ENCODE measurements at places on chromosomes 16 and 17.
A peak's percentile ranks its signal among the peaks of the same experiment; 100 is the strongest.

GRCh38 chr16:24729951-24730815, 732 bp downstream of the TNRC6A start:
- H3K36me3 ChIP-seq: peaks cover 25% of the 10 kb centered on the region
- H3K27ac ChIP-seq: peak overlapping the region; percentile 36
- DNase-seq: peak; percentile 33
- peak overlapping the region; percentile 99 for H3K4me3 ChIP-seq

GRCh38 chr17:71003736-71004135, 834.4 kb downstream of the KCNJ2 start:
- H3K4me3 ChIP-seq: no peak overlapping the region
- no peaks in the 10 kb centered on the region for H3K36me3 ChIP-seq
- no peak overlapping the region for H3K27ac ChIP-seq

DNA sequence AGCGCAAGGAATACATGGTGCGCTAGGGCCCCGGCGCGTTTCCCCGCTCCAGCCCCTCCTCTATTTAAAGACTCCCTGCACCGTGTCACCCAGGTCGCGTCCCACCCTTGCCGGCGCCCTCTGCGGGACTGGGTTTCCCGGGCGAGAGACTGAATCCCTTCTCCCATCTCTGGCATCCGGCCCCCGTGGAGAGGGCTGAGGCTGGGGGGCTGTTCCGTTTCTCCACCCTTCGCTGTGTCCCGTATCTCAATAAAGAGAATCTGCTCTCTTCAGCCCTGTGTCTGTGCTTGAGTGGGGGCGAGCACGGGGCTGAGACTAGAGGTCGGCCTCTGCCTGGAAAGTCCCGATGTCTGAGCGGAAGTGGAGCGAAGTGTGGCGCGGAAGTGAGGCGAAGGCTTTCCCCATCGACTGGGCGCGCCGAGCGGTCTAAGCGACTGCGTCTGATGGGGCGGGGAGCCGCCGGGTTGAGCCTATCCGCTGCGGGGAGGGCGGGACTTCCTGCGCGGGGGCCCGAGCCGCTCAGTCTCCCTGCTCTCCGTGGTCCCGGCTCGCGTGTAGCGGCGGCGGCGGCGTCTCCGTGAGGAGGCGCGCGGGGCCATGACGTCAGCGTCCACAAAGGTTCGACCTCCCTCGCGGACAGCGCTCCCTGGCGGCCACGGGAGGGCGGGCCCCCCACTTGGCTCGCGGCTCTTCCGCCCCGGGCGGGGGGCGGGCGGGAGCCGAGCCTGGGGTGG, 2.0 kb downstream of the RNASEK start:
- DNase-seq: peak; percentile 94
- H3K36me3 ChIP-seq: no peaks in the 10 kb centered on the region
- H3K4me3 ChIP-seq: peak overlapping the region; percentile 73
- H3K27ac ChIP-seq: peak overlapping the region; percentile 43

DNA sequence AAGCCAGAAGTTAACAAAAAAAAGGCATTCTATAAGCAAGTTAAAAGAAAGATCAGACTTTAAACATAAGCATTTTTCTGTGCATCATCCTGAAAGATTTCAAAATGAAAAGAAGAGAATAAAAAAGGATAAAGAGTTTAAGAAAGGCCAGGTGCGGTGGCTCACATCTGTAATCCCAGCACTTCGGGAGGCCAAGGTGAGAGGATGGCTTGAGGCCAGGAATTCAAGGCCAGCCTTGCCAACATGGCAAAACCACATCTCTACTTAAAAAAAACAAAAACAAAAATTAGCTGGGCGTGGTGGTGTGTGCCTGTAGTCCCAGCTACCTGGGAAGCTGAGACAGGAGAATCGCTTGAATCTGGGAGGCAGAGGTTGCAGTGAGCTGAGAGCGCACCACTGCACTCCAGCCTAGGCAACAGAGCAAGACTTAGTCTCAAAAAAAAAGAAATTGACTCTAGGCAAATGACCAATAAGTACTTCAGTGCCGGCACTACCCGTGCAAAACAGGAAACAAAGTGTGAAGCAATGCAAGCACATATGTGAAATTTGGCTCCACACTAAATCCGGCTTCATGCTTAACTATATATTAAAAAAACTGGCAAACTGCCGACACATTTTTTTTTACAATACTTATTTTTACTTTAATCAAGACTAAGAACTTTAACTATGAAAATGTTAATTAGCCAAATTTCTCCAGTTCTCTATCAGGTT, 83.2 kb upstream of the C17orf78 start:
- no peak for DNase-seq
- no peaks in the 10 kb centered on the region for H3K27me3 ChIP-seq
- H3K36me3 ChIP-seq: no peaks in the 10 kb centered on the region
- no peaks in the 10 kb centered on the region for H3K4me1 ChIP-seq
- H3K4me3 ChIP-seq: no peak overlapping the region
- no peak overlapping the region for H3K27ac ChIP-seq

DNA sequence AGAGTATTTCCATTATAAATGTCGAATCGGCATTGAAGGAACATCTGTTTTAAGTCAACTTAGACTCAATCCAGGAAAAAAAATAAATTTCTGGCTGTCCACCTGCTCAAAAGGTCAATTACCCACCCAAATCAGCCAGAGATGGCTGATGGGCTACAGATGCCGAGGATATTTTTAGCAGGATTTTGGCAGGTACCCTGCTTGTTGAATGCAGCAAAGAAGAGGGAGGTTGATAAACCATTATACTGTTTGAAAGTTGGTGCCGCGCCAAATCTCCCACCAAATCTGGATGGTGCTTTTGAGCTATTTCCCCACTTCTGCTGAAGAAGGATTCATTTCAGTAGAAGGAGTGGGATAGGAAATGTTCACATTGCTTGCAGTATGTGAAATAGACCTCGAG, 537.7 kb downstream of the MAF start:
- H3K4me3 ChIP-seq: no peak overlapping the region
- no peaks in the 10 kb centered on the region for H3K36me3 ChIP-seq
- no peaks in the 10 kb centered on the region for H3K4me1 ChIP-seq
- no peak for DNase-seq
- no peak overlapping the region for H3K27ac ChIP-seq
- no peaks in the 10 kb centered on the region for H3K27me3 ChIP-seq

DNA sequence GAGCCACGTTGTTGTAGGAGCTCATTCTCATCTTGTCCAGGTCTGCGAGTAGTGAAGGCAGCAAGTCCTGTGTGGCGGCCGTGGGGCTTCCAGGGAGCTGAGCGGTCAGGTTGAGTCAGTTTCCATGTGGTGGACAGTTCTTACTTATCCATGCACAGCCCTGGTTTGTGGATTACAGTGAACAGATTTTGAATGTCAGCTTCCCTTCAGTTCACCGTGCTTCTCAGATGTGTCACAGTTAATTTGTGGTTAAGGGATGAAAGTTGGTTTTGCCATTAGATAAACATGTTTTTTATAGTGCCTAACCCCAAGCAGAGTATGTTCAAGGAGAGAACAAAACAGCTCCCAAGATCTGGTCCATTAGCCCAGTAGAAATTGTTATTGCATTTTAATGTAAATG, 103.1 kb downstream of the RPTOR start:
- no peaks in the 10 kb centered on the region for H3K27me3 ChIP-seq
- no peak overlapping the region for H3K27ac ChIP-seq
- H3K4me1 ChIP-seq: peaks cover 21% of the 10 kb centered on the region
- peaks cover 3% of the 10 kb centered on the region for H3K36me3 ChIP-seq
- DNase-seq: peak; percentile 30

GRCh38 chr17:80413771-80414507, 1.0 kb upstream of the ENDOV start:
- no peaks in the 10 kb centered on the region for H3K4me1 ChIP-seq
- H3K4me3 ChIP-seq: peak overlapping the region; percentile 89
- no peaks in the 10 kb centered on the region for H3K27me3 ChIP-seq

GRCh38 chr16:3036726-3037315, at the start of gene BICDL2:
Gene BICDL2 (minus strand): TSS chr16:3036944. CDS start chr16:3035496, 1,448 bp downstream.
- H3K36me3 ChIP-seq: no peaks in the 10 kb centered on the region
- DNase-seq: no peak
- H3K27me3 ChIP-seq: peaks cover 43% of the 10 kb centered on the region
- no peak within 1 kb of the TSS for H3K27ac ChIP-seq
- H3K4me1 ChIP-seq: peaks cover 2% of the 10 kb centered on the region

GRCh38 chr16:3797473-3797872, 80.1 kb upstream of the TRAP1 start:
- H3K27ac ChIP-seq: no peak overlapping the region
- no peak for DNase-seq
- no peak overlapping the region for H3K4me3 ChIP-seq
- no peaks in the 10 kb centered on the region for H3K4me1 ChIP-seq
- no peaks in the 10 kb centered on the region for H3K27me3 ChIP-seq

Measured in SJCRH30 (cell line).